Kidney epithelial cell (primary cell): ENCODE measurements at places on chromosomes 12 and 14. TPM values are rescaled to one million over a fixed set of nuclear protein-coding genes. Genes with fewer than 3 reads are reported as not detected.

GRCh38 chr12:9169979-9170634 lies 38.1 kb downstream of the PZP start:
- no peak for DNase-seq

GRCh38 chr12:54870617-54871016 lies 16.3 kb downstream of the MUCL1 start:
- no peak for DNase-seq

DNA sequence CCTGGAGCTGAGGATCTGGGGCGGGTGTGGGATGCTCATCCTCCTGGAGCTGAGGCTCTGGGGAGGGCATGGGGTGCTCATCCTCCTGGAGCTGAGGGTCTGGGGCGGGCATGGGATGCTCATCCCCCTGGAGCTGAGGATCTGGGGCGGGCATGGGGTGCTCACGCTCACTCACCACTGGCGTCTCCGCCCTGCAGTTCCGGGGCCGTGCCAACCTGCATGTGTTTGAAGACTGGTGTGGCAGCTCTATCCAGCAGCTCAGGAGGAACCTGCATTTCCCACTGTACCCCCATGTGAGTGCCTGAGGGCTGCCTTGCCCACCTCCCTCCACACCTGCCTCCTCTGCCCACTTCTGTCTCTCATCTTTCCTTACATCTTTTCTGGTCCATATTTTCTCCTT lies 84.4 kb downstream of the B4GALNT3 start:
- no peak for DNase-seq

GRCh38 chr12:98896938-98897337 lies 251.8 kb downstream of the APAF1 start:
- DNase-seq, result no peak

GRCh38 chr14:64186231-64187129 lies 107.7 kb downstream of the ESR2 start:
- no peak for DNase-seq

DNA sequence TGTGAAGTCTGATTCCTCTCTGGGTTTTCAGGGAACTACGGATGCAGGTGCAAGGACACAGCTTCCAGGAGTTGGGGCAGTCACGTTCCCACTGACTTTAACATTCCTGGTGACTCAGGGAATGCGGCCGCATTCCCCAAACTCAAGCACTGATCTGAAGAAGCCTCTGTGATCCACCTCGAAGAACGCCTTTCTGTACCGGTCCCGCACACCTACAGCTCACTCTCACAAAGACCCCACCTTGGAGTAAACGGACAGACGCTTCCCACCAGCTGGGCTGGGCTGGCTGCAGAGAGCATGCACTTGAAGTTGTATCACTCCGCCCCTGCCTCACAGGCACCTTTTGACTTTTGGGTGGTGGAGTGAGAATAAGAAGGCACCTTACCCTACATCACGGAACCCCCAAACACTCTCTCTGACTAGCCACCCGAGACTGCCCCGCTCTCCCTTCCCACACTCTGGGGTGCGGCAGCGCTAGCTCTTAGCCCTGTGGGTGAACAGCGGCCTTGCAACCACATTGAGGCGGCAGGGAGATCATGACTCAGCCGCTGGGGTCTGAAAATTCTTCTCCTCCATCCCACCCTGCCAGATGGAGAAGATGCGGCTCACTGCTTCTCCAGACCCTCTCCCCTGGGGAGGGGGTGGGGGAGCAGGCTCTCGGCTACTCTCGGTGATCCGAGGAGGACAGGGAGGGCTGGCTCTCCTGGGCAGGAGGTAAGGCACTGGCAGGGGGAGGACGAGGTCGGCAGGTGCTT lies 23.7 kb upstream of the HDAC7 start:
- no peak for DNase-seq

- peak; percentile 95 for DNase-seq
Observed at GRCh38 chr12:3168223-3169221, 91.3 kb downstream of the TSPAN9 start.

GRCh38 chr14:81550001-81550637 lies 16.5 kb upstream of the SEL1L start:
- no peak for DNase-seq

DNA sequence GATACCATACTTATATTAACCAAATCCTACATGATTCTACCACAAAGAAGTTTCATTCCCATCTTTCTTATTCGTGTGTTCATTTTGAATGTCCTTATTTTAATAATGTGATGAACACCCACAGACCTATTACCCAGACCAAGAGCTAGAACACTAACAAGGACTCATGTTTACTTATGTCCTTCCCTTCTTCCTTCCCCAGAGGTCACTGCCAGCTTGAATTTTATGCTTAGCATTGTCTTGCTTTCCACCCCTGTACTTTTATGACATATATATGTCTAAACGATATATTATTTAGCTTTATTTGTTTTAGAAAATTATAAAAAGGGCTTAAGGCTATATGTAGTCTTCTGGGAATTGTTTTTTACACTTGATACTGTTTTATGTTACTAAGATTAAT lies 238.6 kb downstream of the LRIG3 start:
- no peak for DNase-seq

GRCh38 chr14:22419620-22420019 lies 169.4 kb downstream of the DAD1 start:
- no peak for DNase-seq

DNA sequence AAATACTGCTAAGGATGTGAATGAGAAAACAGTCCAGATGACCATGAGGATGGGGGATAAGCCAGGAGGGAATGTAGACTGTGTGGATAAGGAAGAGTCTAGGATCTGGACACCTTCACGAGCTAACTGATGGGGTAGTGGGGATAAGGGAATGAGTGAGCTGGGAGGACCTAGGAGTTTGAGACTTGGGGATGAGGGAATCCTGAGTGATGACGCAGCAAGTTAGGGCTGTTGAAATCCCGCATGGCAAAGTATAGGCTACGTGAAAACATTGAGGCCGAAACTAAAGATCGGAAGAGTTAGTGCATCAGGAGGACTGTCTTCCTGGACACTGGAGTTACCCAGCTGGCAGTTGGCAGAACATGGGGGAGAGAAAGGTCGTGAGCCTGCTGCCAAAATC lies 129.2 kb upstream of the EEA1 start:
- no peak for DNase-seq

DNA sequence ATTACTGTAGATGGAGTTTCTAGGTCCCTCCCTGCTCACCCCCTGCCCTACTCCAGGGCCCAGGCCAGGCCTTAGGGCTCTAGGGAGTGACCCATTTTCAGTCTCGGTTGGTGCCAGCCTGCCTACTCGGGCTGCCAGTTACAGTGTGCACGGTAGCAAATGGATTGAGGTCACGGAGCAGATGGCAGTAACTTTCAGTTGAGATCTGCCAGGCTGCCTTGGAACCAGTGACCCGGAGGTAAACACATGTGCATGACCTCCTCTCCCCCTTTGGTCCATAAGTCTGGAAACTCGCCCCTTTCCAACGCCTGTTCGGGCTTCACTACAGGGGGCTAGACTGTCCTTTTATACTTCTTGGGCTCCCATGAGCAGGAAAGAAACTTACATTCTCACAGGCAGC lies 139.7 kb upstream of the TBX3 start:
- DNase-seq, result no peak

Gene PRB2
- not detected in 2 replicates for total RNA-seq

DNA sequence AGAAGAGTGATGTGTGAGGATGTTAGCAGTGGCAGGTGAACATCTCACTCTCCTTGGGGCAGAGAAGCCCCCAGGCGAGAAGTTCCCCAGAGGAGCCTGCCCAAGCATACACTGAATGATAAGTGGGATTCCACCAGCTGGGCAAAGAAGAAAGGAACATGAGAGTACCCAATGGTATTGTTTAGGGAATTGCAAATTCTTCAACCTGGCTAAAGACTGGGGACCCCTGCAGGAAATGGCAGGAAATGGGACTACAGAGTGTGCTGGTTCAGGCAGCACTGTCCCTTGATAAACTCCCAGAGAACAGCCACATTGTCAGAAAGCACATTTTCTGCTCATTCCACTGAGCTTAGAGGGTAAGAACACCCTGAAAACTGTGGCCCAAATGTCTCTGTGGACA lies 121.3 kb downstream of the RPS29 start:
- DNase-seq, result no peak

- DNase-seq, result no peak
Observed at GRCh38 chr14:35332517-35333263, 40.5 kb downstream of the PSMA6 start.

- no peak for DNase-seq
Observed at GRCh38 chr14:30906752-30907658, 32.6 kb downstream of the COCH start.

- no peak for DNase-seq
Observed at GRCh38 chr14:88550078-88550477, 4.7 kb downstream of the PTPN21 start.

DNA sequence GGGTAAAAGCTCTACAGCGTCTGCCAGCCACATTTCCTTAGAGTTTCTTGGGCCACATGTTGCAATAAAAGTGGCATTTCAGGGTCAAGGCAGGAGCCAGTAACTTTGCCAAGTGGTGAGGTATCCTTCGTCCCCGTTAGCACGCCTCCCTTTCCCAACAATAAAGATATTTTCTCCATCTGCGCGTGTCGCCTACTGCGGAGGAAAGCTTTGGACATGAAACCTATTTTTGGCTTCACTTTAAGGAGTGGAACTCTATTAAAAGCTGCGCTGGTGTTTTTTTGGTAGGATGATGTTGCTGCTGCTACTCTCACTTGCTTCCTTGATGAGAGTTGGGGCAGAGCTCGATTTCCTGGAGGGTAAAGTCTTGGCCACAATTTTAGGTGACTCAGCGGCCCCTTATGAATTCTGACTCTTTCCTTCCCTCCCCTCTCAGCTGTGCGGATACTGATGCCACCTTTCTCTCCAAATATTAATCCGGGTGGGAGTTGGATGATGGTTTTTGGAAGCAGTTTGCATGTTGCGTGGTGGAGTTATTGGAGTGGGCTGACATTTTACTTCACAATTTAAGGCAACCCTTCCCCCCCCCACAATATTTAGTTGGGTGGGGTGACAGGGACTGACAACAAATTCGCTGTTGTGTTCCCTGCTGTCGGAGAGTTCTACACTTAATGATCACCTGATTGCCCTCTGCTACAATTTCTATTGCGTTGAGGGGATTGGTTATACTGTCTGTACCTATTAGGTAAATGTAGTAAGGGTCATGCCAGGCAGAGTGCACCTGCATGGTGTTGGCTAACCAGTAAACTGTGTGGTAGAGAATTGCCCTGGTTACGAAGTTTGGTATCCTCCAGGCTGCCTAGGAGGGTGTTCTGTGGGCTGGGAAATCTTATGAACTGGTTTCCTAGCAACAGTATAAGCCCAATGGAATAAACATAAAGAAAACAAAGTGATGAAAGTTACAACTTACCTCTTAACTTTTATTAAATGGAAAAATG lies 1.1 kb downstream of the CCDC91 start:
- no peak for DNase-seq

Gene SOAT2
- total RNA-seq, result 0.07 TPM in 1 of 2 replicates, not detected in the other

- DNase-seq, result no peak
Observed at GRCh38 chr12:40614923-40615322, 77.3 kb upstream of the CNTN1 start.

DNA sequence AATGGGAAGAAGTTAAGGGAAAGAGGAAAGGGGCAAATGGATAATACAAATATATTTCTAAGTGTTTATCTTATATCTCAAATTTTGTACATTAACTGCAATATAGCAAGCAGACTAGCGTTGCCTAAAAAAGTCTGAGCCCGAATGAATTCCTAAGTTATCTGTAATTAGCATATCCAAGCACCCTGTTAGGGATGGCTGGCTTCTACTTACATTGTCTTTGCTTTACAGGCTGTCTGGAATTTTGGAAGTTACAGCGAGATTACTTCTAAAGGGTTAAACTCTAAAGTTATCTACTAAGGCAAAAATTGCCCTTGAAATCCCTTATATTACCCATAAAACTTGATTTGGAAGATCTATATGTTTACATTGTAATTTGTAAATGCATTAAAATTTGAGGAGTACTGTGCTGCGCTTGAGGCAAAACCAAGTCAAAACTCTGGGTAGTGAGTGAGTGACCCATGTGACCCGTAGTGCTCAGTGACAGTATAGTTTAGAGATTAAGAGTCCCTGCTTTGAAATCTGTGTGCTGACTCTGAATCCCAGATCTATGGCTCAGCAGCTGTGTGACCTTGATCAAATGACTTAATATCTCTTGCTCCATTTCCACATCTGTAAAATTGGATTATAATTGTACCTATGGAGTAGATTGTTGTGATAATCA lies 17.3 kb upstream of the LIN7A start:
- no peak for DNase-seq

DNA sequence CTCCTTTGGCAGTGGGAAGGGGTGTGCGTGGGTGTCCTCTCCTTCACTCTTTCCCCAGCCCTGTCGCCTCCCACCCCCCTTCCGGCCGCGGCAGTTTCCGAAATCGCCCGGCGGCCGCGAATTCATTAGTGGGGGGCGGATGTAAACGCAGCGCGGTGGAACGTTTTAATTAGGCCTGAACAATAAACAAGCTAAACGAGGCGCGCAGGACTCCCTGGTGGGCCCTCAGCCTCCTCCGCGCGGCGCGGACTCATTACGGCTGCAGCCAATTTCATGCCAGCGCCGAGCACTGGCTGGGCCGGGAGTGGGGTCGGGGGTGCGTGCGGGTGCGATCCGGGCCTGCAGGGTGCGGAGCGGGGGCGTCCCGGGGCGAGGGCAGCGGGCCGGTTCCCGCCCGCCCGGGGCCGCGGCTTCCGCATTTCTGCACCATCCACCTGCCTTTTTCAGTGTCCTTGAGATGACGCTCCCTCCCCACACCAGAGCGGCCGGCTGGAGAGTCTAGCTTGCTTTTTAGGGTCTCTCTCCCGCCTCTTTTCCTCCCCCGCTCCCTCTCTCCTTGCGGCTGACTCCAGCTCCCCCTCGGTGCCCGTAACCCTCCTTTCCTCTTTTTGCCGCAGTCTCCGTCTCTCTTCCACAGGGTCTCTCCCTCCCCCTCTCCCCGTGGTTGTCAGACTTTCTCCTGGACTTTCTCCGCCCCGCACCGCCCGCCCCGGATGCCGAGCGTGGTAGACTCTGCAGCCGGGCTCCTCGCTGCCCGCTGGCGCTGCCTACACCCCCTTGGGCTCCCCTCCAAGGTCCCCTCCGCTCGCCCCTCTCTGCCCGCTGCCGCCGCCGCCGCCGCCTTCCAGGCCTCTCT lies at the start of gene CISTR:
CISTR (minus strand) TSS at position 644 of the 856 bp plus-strand sequence.
- no peak for DNase-seq

GRCh38 chr12:56644654-56645053 lies 1.1 kb downstream of the ATP5F1B start:
- DNase-seq, result no peak

- DNase-seq, result no peak
Observed at GRCh38 chr12:51784688-51785087, 63.8 kb downstream of the FIGNL2 start.

DNA sequence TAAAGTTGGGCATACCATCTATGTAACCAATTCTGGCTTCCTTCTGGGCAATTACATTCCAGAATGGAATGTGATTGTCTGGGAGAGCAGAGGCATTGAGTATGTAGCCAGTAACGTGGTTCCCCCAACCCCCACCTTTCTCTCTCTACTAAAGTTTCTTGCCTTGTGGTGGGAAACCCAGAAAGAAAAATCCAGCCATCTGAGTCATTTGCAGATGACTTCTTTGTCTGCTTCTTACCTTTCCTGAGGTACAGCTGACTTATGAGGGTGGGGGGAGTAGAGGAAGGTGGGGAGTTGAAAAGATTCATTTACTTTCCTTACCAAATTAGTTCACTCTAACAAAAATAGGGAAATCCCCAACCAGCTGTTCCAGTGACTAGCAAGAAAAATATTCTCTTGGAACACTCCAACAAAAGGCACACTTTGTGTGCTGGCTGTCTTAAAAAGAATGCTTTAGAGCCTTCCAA lies 112.1 kb upstream of the FRMD6 start:
- DNase-seq, result peak; percentile 99

Gene LIN7A
- total RNA-seq, result 0.79 and 1.3 TPM in 2 replicates
